ENCODE measurements at places on chromosomes 1 and 21.
A peak's percentile ranks its signal among the peaks of the same experiment; 100 is the strongest.

GRCh38 chr1:170790175-170790574 lies 126.2 kb downstream of the PRRX1 start:
- no peak for DNase-seq

DNA sequence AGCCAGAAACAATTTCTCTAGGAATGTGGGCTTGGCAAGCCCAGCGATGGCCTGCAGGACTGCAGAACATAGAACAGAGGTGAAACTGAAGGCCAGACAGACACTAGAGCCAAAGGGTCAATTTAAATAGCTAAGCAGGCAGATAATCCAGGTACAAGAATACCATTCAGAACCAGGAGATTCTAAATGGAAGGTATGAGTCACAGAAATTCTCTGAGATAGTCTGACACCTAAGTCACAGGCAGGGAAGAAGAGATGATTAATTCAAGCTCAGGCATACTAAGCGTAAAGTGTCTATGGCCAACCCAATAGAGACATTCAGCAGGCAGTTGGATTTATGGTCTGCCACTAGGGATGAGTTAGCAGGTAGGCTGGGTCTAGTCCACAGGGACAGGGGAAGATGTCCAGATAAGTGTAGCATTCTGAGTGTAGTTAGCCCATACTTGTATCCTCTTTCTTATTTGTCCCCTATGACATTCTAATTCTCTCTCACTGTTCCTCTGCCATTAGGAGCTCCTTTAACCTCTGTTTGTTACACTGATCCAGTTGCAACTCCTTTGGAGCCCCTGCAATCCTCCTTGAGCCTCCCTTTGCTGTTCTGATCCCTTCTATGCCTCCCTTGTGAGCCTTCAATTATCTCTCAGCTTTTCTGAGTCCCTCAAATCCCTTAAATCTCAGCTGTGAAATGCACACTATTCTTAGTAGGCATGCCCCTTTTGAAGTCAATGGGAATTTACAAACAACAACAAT lies 383.8 kb downstream of the LMO4 start:
- DNase-seq, result no peak

DNA sequence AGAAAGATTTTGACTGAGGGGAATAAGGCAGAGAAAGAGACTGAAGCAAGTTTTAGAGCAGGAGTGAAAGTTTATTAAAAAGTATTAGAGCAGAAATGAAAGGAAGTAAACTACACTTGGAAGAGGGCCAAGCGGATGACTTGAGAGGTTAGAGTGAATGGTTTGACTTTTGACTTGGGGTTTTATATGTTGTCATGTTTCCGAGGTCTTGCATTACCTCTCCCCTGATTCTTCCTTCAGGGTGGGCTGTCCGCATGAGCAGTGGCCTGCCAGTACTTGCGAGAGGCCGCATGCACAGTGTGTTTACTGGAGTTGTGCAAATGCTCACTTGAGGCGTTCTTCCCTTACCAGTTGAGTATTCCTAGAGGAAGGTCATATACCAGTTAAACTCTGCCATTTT lies 13.0 kb upstream of the DENND2D start:
- peak; percentile 23 for DNase-seq

- no peak for DNase-seq
Observed at GRCh38 chr1:14098294-14098913, 398.4 kb downstream of the PRDM2 start.

GRCh38 chr1:2966449-2967328 lies 54.6 kb upstream of the ACTRT2 start:
- no peak for DNase-seq

- peak; percentile 52 for DNase-seq
Observed at GRCh38 chr1:2300004-2300771, 72.1 kb downstream of the SKI start.

DNA sequence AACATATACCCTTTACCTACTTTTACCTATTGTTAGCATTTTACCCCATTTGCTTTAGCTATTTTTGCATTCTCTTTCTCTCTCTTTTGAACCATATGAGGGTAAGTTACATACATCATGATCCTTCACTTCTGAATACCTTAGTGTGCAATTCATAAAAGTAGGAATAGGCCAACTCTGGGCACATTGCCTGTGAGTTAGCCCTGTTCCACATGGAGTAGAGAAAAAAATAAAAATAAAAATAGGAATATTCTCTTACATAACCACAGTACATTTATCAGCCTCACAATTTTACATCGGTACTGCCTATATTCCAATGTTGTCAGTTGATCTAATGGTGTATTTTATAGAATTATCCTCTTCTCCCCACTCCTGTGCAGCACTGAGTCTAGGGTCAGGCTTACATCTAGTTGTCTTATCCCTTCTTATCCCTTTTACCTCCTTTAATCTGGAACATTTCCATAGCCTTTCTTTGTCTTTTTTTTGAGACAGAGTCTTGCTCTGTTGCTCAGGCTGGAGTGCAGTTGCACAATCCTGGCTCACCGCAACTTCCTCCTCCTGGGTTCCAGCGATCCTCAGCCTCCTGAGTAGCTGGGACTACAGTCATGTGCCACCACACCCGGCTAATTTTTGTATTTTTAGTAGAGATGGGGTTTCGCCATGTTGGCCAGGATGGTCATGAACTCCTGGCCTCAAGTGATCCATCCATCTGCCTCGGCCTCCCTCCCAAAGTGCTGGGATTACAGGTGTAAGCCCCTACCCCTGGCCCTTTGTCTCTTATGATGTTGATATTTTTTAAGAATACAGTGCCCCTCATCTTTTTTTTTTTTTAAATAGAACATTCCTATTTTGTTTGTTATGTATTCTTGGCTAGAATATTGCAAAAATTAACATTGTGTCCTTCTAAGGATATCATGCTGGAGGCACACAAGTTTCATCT lies 11.1 kb upstream of the SLC30A1 start:
- peak; percentile 94 for DNase-seq

DNA sequence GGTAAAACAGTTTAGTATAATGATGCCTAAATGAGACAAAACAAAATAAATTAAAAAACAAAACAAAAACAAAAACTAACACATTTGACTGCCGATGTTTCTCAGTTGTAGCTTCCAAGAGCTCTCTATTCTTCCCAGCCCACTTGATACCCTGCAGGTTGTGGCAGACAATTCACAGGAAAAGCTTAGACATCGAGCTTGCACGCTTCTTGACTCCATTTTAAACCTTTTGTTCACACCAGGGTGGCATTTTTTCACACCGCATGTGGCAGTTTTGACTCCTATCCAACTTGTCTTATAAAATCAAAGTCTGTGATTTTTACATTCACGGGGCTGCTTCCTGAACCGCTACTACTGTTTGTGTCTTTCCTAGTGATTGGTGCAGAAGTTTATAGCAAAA lies 575.9 kb downstream of the USP25 start:
- DNase-seq, result no peak

GRCh38 chr1:212962509-212962908 lies 12.2 kb downstream of the VASH2 start:
- no peak for DNase-seq

- no peak for DNase-seq
Observed at GRCh38 chr1:198907423-198907746, 268.5 kb downstream of the PTPRC start.

DNA sequence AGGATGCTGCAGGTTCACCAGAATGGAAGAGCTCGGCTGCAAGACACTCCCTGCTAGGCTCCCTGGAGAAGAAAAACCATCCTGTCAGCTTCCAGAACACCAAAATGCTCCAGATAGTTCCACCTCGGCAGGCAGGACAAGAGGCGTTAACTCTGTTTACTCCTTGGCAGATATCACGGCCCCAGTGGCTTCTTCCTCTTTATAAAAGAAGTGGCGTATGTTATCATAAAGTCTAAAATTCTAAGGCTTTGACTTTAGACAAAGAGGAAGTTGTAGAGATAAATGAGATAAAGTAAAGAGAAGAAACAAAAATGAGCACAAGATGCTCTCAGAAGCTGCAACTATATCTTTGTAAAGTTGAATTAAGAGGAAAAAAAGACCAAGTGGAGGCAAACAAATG lies 24.3 kb upstream of the MTF1 start:
- DNase-seq, result no peak

GRCh38 chr1:36346741-36347370 lies 23.4 kb upstream of the EVA1B start:
- DNase-seq, result no peak

Data from NB4 (cell line).